ENCODE measurements at places on chromosomes 5 and 9.
A peak's percentile ranks its signal among the peaks of the same experiment; 100 is the strongest.

DNA sequence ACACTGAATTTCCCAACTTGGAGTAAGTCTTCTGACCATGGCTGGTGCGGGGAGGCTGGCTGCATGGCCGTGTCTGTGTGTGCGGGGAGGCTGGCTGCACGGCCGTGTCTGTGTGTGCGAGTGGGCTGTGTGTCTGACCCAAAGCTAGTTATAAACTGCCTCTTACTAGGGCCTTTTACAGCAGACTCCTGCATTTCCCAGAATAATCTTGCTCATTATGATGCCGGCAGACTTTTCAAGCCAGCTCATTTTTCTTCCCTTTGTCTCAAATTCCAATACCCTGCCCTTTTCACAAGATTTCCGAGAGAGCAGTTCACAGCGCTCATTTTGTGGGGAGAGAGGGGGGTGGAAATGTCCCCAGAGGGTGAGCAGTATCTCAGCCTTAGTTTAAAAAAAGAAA, 470.7 kb upstream of the BRINP1 start:
- no peak for DNase-seq

DNA sequence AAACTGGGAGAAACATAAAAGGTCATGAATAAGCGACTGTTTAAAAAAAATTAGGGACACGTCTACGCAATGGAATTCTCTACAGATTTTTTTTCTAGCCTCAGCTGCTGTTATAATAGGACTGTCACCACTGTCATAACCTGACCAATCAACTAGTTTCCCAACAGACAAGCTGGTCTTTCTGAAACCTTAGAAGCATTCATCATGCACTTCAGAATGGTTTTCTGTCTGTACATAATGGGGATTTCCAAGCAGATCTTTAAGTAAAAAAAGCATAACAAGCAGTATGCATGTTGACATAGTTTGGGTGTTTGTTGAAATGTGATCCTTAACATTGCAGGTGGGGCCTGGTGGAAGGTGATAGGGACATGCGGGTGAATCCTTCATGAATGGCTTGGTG, 58.3 kb upstream of the SEMA6A start:
- no peak for DNase-seq

GRCh38 chr9:114525513-114525912, 20.2 kb upstream of the WHRN start:
- no peak for DNase-seq

DNA sequence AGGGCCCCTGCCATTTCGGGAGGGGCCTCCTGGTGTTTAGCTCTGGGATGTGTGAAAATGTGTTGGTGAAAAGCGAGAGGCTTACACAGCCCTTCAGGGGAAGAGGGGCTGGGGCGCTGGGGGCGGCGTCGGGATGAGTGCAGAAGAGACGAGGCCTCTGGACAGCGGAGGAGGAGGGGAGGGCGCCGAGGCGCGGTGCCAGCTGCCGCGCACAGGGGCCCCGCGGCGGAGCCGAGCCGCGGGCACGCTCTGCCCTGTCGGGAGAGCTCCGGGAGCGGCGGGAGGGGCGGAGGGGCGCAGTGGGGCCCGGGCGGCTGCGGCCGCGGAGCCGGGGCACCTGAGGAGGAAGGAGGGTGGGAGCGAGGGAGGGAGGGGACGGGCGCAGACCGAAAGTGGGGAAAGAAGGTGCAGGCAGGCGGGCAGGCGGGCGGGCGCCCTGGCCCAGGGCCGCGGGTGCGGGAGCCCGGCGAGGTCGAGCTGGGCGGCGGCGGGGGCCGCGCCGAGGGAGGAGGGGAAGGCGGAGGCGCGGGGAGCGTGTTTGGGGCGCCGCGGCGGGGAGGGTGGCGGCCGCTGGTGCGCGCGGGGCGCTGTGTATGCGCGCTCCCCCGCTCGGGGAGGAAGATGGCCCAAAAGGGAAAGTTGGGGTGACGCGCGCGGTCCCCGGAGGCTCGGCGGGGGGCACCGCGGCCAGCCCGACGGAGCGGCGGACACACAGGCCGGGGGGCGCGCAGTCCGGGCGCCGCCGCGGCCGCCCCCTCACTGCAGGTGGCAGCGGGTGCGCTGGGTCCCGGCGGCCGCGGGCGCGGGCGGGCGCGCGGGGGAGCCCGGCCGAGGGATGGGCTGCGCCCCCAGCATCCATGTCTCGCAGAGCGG, at the start of gene PDE8B:
PDE8B (plus strand) TSS at position 590 of the 873 bp plus-strand sequence; CDS start at position 836, 246 bp downstream.
- DNase-seq, result no peak

DNA sequence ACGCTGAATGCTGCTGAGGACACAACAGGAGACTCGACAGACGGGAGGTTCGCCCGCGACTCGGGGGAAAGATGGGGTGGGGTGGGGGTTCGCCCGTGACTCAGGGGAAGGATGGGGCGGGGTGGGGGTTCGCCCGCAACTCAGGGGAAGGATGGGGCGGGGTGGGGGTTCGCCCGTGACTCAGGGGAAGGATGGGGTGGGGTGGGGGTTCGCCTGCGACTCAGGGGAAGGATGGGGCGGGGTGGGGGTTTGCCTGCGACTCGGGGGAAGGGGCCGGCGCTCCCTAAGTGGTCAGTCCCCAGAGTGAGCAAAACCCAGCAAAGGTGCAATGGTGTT, 2.2 kb downstream of the LCN6 start:
- DNase-seq, result no peak

DNA sequence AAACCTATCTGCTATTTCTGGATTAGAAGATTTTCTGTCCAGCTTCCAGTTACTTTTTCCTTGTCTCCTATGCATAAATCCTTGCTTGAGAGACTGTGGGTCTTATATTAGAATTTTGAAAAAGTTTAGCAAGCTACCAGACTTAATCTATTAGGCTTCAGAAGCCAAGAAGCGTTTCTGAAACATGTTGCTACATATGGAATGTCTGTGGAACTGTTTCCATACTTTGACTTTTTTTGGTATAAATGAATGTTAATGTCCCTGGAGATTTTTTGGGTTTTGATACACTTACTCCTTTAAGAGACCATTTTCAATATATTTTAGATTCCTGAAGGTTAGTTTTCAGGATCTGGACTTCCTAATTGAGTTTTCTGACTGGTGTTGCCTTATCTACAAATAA, 191.4 kb upstream of the SGCD start:
- no peak for DNase-seq

GRCh38 chr9:78363221-78363620, 66.3 kb downstream of the PSAT1 start:
- no peak for DNase-seq

DNA sequence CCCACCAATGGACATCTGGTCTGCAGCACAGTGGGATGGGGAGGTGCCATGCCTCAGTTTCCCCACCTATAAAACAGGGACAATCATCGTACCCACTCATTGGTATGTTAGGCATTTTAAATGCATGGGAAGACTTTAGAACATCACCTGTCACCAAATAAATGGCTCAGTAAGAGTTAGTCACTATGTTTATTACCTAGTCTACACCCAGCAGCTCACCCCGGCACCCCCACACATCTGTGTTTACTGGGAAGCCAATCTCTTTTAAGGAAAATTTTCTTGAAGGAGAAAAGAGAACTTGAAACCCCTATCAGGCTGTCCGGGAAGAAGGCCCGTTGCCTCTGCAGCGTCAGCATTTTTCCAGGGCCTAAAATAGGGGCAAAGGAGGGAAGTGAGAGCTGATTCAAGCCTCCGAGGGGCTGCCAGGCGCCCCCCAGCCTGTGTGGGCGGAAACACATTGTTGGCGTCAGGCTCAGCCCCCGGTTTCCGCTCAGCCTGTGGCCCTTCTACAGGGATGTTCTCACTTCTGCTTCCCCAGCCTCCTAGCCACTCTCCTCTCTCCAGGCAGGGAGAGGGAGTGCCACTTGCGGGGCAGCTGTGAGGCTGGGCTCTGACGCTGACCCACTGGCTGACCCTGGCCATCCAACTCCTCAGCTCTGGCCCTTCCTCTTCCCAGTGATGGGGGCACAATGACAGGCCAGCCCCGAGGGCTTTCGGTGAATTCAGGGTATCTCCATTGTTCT, 4.6 kb downstream of the CSF1R start:
- peak; percentile 27 for DNase-seq
